D721Med (cell line): ENCODE measurements at places on chromosomes 11 and 22.

- no peak for DNase-seq
Measured at GRCh38 chr11:43931717-43932039, 10.8 kb upstream of the C11orf96 start.

GRCh38 chr11:77303328-77303727, 1.8 kb upstream of the GDPD4 start:
- no peak for DNase-seq

- DNase-seq, result peak; percentile 47
Measured at GRCh38 chr11:131064373-131064991, 148.2 kb upstream of the SNX19 start.

DNA sequence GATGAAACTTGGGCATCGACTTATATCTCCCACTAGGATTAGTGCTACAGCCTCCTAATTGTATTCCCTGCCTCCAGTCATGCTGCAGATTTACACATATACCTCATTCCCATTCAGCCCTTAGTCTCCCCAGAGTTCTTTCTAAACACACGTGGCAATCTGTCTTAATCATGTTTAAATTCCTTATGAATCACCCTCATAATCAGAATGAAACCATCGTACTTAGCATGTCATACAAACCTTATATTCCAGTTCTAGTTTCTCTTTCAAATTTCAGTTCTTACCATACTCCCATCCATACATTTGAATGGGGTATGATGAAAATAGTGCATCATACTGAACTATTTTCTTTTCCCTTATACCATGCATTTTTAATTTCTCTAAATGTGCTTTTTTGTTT, 6.0 kb upstream of the OR10A2 start:
- no peak for DNase-seq
